ENCODE measurements at places on chromosomes 1 and 21.

GRCh38 chr1:64836802-64837201, 91.9 kb downstream of the RAVER2 start:
- DNase-seq = no peak

GRCh38 chr1:7646981-7647901, 123.9 kb upstream of the VAMP3 start:
- DNase-seq = peak; percentile 55

GRCh38 chr1:90074566-90074965, 79.7 kb downstream of the ZNF326 start:
- no peak for DNase-seq

DNA sequence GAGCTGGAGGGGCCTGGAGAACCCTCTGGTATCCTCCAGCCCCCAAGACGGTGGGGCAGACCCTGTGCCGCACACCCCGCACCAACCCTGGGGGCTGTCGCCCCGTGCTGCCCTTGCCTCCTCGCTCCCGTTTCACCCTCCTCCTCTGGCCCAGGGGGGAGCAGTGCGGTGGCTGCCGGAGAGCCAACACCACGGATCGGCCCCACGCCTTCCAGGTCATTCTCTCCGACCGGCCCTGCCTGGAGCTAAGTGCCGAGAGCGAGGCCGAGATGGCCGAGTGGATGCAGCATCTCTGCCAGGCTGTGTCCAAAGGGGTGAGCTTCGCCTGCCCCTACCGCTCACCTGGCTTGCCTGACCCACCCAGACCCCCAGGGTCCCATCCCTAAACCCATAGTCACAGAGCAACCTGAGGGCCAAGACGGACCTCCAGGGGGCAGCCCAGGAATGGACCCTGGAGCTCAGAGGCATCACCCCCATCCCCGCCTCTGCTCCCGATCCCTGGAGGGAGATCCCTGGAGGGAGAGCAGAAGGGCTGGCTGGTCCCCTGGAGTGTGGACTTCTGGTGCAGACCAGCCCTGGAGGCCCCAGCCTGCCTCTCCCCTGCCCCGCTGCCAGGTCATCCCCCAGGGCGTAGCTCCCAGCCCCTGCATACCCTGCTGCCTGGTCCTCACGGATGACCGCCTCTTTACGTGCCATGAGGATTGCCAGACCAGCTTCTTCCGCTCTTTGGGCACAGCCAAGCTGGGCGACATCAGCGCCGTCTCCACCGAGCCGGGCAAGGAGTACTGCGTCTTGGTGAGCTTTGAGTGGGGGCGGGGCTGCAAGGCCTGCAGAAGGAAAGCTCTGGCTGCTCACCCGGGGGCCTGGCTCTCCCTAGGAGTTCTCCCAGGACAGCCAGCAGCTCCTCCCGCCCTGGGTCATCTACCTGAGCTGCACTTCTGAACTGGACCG, 4.0 kb upstream of the SLC25A34 start:
- DNase-seq = no peak

DNA sequence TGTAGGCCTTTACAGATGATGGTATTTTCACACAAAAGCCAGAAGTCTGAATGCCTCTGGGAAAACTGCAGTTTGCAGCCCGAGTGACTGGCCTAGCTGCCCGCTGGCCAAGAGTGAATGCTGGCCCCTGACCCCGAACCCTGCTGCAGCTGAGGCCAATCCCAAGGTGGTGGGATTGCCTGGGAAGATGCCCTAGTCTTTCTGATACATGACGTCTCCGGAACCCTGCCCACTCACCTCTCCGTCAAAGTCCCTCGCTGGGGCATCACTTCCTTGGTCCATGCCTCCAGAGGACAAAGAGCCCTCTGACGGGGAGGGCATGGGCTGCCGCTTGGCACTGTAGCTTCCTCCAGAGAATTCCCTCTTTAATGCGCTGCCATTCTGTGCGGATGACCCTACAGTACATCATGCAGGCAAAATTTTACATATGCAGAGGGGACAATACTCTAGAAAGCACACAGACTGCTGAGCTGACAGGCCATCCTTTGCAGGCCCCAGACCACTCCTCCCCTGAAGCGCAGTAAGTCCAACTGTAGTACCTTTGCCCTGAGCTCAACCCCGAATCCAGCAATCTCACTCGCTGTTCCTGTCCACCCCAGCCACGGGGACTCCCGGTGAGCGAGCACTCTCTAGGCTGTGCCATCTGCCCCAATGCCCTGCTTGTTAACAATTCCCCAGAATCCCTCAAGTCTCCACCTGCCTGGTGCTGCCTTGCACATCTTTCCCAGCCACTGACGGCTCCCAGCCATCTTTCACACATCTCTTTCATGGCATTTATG, 54.7 kb downstream of the COQ8A start:
- DNase-seq = no peak

DNA sequence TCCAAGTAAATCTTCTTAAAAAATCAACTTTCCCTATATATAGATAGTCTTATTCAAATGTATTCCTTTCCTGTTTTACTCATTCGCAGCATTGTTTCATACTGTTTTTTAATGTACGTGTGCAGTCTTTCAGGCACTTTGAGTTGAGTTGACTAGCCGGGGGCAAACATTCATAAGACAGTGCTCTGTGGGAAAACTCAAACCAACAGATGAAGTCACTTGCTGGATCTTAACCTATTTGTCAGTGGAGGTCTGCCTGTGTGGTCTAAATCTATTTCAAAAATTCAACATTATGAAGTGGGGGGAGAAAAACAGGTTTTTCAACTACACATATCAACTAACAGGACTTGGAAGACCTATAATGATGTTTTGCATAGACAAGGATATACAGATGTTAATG, 6.2 kb downstream of the HSD11B1 start:
- no peak for DNase-seq

DNA sequence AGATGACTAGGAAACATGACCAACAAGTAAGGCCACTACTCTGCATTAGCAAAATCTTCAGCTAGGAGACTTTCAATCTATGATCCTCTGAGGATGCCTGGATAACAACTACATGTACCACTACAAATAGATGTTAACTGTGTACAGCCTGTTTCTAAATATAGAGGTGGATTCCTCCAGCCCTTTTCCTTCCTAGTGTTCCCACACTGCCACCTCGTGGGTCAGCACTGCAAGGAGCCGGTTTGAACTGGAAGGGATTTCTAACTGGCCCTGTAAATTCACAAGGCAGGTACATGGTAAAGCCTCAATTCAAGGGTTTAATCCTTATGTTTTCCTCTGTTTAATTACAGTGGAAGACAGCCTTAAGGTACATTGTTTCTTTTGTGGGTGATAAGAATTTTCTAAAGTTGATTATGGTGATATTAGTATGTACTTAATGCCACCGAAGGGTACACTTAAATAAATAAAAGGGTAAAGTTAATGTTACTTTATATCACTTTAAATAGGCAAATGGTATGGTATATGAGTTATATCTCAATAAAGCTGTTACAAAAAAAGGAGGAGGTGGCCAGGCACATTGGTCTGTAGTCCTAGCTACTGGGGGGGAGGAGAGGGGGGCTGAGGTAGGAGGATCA, 14.4 kb downstream of the SMYD3 start:
- peak; percentile 84 for DNase-seq

DNA sequence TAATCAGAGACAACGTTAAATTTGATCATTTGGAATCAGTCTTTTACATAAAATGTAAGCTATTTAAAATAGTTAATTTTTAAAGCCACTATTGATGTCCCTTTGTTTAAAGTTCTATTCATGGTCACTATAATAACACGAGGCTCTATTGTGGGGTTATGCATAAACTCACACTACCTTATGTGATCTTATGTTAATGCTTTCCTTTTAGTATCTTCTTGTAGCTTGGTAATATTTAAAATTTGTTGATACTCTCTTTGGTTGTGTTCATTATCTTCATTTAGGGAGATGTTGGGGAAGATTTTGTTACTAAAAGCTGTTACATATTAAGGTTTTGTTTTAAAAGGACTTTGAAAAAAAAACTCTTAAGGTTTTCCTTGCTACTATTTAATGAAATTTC, 1.2 kb downstream of the B3GALT2 start:
- no peak for DNase-seq

- no peak for DNase-seq
Observed at GRCh38 chr21:34883491-34884271, 165.4 kb downstream of the RUNX1 start.

GRCh38 chr1:234586304-234586703, 23.7 kb downstream of the IRF2BP2 start:
- DNase-seq = no peak

DNA sequence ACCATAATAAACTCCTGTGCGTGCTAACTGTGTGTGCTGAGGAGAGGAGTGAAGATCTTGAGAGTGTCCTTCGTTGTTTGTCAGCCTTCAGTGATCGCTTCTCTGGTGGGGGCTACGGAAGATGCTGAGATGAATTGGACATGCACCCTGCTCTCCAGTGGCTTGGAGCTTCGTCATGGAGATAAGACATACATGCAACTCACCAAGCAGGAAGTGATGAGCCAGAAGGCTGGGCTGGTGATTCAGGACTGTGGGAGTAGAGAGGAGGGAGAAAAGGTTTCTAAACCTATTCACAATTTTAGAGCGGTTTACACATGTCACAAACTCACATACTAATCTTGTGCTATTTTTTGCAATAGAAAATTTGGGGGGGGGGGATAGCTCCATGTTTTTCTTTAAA, 128.9 kb upstream of the ADAR start:
- no peak for DNase-seq

DNA sequence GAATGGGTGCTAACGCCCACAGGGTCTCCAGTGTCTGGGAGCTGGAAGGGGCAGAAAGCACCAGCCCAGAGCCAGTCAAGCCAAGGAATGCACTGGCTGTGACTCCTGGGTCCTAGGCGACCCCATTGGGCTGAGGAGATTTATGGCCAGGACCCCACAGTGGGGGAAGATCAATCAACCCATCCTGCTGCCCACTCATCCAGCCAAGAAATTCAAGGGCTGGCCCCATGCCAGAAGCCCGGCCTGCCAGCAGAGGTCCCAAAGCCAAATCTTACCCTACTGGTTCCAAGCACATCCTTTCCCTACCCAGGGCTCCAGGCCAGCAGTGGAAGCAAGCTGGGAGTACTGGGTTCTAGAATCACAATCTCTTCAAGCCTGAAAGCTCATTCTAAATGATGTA, 6.8 kb upstream of the PDZK1IP1 start:
- DNase-seq = no peak

- peak; percentile 64 for DNase-seq
Observed at GRCh38 chr1:7705048-7705907, 65.8 kb upstream of the VAMP3 start.

- no peak for DNase-seq
Observed at GRCh38 chr1:43802356-43802980, 95.1 kb downstream of the ST3GAL3 start.

GRCh38 chr1:52751589-52752483, 25.6 kb downstream of the ZYG11B start:
- DNase-seq = no peak

- no peak for DNase-seq
Observed at GRCh38 chr1:56187405-56187804, 392.0 kb downstream of the PLPP3 start.

- DNase-seq = no peak
Observed at GRCh38 chr21:29104239-29104708, 26.2 kb upstream of the MAP3K7CL start.

DNA sequence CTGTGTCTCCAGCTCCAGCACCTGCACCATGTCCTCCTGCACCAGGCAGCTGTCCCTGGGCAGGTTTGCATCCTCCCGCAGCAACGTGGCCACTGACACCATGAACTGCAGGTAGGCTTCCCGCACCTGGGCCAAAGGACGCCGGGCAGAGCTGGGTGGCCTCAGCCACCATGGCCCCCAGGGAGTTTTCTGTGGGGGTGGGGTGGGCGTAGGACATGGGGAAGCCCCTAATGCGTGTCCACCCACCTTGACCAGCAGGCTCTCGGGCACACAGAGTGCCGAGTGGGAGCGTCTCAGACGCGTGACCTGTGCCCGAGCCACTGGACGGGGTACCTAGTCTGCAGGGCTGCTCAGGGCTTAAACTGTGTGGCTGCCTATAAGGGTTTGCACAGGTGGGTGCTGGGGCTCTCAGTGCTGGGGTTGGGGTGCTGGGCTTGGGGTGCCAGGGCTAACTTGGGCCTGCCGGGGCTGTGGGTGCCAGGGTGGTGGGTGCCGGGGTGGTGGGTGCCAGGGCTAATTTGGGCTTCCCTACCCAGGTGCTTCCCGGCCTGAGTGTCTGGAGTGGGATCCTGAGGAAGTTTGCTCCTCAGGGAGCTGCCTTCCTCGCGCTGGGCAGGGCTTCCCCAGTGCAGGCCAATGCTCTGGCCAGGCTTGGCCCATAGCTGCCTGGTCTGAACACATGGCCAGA, 17.7 kb downstream of the PRXL2B start:
- DNase-seq = no peak

GRCh38 chr1:33886496-33886895, 22.6 kb downstream of the HMGB4 start:
- peak; percentile 25 for DNase-seq

DNA sequence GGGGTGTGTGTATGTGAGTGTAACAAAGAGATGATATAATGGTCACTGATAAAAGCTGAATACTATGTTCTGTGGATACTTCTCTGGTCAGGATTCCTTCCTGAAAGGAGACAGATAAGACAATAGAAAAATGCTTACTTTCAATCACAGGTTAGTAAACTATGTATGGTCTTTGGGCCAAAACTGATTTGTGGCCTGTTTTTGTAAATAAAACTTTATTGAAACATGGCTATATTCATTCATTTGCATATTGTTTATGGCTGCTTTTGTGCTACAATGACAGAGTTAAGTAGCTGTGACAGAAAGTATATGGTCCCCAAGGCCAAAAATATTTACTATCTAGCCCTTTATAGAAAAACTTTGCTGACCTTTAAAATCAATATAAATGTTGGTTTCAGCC, 82.2 kb upstream of the DMRTA2 start:
- DNase-seq = no peak

DNA sequence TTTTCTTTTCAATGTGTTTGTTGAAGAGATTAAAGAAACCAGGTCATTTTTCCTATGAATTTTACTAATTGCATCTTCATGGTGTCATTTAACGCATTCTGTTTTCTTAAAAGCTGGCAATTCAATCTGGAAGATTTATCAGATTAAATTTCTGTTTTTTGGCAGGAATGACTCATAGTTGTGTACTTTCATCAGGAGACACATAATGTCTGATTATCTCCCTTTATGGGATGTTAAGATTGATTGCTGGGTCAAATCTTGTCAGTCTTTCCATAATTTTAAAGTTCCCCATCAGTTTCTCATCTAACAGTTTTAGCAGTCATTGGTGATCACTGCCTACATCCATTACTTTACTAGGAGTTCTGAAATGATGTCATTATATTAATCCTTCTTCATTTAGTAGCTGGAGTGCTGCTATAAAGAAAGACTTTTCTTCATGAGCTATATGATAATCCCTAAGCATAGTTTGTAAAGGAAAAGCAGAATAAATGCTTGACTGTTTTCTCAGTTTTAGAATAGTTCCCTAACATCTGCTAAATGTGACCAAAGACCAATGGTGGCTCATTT, 72.8 kb upstream of the MAP10 start:
- DNase-seq = no peak

- no peak for DNase-seq
Observed at GRCh38 chr1:63738772-63739171, 35.0 kb upstream of the ROR1 start.

Data from Ammon's horn (tissue), 1 donor.